ENCODE measurements at places on chromosomes 6 and 20. TPM values are rescaled to one million over a fixed set of nuclear protein-coding genes. Genes with fewer than 3 reads are reported as not detected.

DNA sequence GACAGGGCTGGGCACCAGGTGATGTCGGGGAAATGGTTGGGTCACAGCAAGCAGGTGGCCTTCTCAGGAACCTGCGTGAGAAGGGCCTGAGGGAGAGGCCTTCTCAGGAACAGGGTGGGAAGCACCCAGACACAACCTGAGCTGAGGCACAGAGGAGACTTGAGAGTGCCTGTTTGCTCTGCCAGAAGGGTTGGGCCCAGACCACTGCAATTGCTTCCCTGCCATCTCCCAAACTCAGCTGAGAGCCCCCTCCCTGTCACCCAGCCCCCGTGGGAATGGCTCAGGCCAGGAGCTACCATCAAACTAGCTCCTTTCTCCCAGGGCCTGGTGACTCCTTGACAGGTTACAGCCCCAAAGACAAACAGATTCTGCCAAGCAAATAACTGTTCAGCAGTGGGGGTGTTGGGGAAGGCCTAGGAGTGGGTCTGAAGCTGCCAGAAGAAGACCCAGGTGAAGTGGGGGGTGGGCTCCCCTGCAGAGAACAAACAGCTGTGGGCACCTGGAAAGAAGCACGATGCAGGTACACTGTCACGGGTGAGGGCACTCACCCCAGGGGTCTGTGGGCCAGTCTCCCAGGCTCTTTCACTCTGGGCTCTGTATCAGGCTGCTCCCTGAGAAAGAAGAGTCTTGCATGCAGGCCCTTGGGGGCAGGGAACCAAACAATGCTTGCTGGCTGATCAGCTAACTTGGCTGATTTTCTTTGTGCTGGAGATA is 30.4 kb upstream of the SPDEF start:
- no peaks in the 10 kb centered on the region for H3K27me3 ChIP-seq
- peaks cover 29% of the 10 kb centered on the region for H3K4me1 ChIP-seq
- H3K4me3 ChIP-seq = no peak overlapping the region
- no peak for DNase-seq
- no peaks in the 10 kb centered on the region for H3K36me3 ChIP-seq
- no peak overlapping the region for H3K27ac ChIP-seq

DNA sequence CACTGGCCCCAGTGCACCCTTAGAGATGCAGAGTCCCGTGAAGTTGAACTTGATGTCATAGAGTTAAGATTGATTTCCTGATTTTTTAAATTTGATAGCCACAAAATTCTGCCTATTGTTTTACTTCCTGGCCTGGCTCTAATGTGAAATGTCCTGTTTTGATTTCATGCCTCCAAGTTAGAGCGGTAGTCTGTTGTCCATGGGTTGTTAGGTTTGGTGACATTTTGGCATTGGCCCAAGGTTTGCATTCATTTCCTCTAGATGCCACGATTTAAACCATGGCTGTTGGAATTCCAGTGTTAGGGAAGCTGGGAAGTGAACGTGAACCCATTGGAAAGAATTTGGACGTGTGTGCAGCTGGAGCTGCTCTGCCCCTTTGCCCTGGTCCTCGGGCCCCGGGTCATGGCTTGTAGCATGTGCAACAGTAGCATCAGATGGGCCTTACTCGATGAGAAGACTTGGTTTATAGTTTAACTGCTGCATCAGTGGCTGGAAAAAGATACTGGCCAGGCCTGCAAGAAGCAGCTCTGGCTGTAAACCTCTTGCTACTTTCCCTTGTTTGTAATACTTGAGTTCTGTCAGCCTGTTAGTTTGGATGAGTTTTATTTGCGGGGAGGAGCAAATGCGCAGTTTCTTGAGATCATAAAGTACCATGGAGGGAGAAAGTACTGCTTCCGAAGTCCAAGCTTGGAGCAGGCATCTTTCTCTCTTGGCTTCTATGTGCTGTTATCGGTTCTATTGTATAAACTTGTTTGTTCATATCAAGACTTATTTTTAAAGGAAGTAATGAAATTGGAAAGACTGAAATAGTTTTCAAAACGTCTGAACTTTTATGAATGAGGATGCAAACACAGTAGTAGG is 121.4 kb upstream of the CLDN20 start:
- H3K36me3 ChIP-seq = no peaks in the 10 kb centered on the region
- H3K4me3 ChIP-seq = no peak overlapping the region
- DNase-seq = no peak
- H3K4me1 ChIP-seq = no peaks in the 10 kb centered on the region
- no peaks in the 10 kb centered on the region for H3K27me3 ChIP-seq

- peak; percentile 4 for DNase-seq
- H3K4me1 ChIP-seq = no peaks in the 10 kb centered on the region
- H3K27me3 ChIP-seq = no peaks in the 10 kb centered on the region
Observed at GRCh38 chr6:11865680-11866300, 87.2 kb upstream of the ADTRP start.

DNA sequence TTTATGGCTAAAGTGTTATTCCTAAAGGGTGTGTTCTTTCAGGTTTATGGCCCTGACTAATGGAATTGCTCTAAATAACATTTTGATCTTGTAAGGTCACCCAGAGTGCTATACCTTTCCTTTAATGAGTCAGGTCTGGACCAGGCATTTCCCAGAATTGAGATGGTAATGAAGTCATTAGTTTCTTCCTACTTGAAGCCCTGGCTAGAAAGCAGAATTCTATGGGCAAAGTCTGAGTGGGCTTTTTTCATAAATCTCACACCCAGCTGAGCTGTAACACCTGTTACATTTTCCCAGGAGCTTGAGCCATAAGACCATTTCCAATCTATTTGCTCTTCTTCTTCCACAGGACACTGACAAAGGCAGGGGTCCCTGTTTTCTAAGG is 122.0 kb upstream of the ID4 start:
- no peak for DNase-seq
- no peak overlapping the region for H3K4me3 ChIP-seq
- no peaks in the 10 kb centered on the region for H3K27me3 ChIP-seq
- H3K36me3 ChIP-seq = no peaks in the 10 kb centered on the region
- H3K4me1 ChIP-seq = no peaks in the 10 kb centered on the region

DNA sequence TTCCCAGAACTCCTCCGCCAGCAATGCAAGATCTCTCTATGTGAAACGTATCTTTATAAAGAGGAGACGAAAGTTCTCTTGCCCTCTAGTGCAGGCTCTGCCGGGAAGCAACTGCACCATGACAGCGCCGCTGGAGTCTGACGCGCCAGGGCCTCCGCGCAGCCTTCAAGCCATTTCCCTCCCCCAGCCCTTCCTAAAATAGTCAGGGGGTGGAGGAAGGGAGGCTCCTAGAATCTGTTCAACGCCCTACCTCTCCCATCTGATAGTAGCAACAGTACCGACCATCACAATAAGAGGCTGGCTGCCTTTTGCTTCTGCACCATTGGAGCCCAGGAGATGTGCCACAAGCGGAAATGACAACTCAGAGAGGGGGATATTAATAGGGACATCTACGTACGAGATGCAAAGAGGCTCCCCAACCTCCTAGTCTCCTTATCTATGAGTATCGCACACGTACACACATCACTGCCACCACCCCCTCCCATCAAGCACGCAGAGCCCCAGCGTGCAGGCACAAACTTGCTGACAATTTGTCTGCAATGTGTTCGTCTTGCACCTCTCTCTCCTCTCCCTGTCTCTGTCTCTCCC is 1.0 kb downstream of the SYNE1 start:
- H3K27ac ChIP-seq = no peak overlapping the region
- no peaks in the 10 kb centered on the region for H3K36me3 ChIP-seq
- peaks cover 24% of the 10 kb centered on the region for H3K4me1 ChIP-seq
- DNase-seq = peak; percentile 90

- no peak for DNase-seq
- H3K36me3 ChIP-seq = no peaks in the 10 kb centered on the region
- no peaks in the 10 kb centered on the region for H3K4me1 ChIP-seq
- no peak overlapping the region for H3K27ac ChIP-seq
Observed at GRCh38 chr6:53441761-53442160, 93.0 kb upstream of the ELOVL5 start.

DNA sequence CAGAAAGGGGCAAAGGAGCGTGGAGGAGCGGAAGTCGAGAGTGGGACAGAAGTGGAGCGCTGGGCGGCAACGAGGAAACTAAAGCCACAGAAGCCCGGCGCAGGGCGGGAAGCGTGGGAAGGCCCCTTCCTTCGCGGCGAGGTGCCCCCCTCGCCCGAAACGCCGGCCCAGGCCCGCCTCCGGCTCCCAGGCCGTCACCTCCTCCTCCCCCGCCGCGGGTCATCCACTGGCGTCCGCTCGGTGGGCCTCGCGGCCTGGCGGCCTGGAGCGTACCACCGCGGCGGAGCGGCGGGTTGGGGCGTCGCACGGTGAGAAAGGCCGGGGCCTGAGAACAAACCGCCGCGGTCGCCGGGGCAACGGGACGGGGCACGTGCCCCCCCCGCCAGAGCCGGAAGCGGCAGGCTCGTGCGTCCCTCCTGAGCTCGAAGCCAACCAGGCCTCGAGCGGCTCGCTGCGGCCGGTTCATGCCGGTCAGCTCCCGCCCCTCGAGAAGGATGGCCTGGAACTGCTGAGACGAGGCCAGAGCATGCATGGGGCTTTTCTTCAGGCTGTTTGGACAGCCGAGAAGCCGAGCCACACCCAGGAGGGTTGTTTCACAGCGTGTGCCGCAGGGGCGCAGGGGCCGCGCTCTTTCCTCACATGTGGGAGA is at the start of gene TCP11:
TCP11 (minus strand) TSS at position 333 of the 649 bp plus-strand sequence. CDS start 469 bp downstream, outside the sequence.
- no peaks in the 10 kb centered on the region for H3K36me3 ChIP-seq
- H3K27ac ChIP-seq = no peak within 1 kb of the TSS
- H3K4me1 ChIP-seq = no peaks in the 10 kb centered on the region
- no peak for DNase-seq

DNA sequence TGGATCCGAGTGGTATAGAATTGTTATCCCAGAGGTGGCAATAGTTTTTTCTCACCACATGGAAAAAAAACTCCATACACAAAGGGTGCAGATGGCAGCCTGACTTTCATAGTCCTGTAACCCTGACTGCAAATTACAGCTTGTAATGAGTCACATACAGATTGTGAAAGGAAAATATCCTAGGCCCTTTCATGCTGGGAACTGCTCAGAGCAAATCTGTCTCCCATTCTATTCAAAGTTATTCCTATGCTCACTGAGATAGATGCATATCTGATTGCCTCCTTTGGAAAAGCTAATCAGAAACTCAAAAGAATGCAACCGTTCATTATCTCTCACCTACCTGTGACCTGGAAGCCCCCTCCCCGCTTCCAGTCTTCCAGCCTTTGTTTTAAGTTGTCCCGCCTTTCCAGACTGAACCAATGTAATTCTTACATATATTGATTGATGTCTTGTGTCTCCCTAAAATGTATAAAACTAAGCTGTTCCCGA is 108.7 kb upstream of the MAP3K4 start:
- H3K4me3 ChIP-seq = no peak overlapping the region
- 0 out of 2 replicates have a peak, but pooled peaks cover 3% of the 10 kb centered on the region for H3K4me1 ChIP-seq
- H3K27me3 ChIP-seq = no peaks in the 10 kb centered on the region
- no peak for DNase-seq

DNA sequence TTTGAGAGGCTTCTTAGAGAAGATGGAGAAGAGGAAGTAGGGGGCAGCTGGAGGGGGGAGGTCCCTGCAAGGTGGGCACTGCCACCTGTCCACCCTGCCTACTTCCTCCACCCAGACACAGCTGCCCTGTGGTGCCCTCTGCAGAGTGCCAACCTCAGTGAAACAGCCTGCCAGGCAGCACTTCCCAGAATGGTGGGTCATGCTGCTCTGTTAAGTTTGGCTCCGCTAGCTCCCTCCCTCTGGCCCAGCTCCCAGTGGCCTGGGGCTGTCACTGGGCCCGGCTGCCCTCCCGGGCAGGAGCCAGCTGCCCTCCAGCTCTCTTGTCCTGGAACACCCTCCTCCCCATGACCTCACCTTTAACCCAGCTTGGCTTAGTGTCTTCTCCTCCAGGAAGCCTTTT is 5.1 kb upstream of the EPB41L1 start:
- no peaks in the 10 kb centered on the region for H3K27me3 ChIP-seq
- no peaks in the 10 kb centered on the region for H3K4me1 ChIP-seq
- H3K27ac ChIP-seq = no peak overlapping the region
- DNase-seq = no peak
- H3K36me3 ChIP-seq = no peaks in the 10 kb centered on the region

- H3K36me3 ChIP-seq = no peaks in the 10 kb centered on the region
- no peak for DNase-seq
- H3K27me3 ChIP-seq = no peaks in the 10 kb centered on the region
- H3K4me3 ChIP-seq = no peak overlapping the region
Observed at GRCh38 chr6:48809245-48809644, 653.8 kb downstream of the MMUT start.

- peaks cover 19% of the 10 kb centered on the region for H3K4me1 ChIP-seq
- no peak overlapping the region for H3K4me3 ChIP-seq
- peak; percentile 47 for DNase-seq
- no peaks in the 10 kb centered on the region for H3K36me3 ChIP-seq
- H3K27me3 ChIP-seq = no peaks in the 10 kb centered on the region
Observed at GRCh38 chr6:13702809-13703302, 8.8 kb downstream of the RANBP9 start.

- no peak for DNase-seq
- H3K4me3 ChIP-seq = no peak overlapping the region
- no peaks in the 10 kb centered on the region for H3K27me3 ChIP-seq
- H3K27ac ChIP-seq = no peak overlapping the region
Observed at GRCh38 chr6:121533321-121533841, 97.9 kb downstream of the GJA1 start.

DNA sequence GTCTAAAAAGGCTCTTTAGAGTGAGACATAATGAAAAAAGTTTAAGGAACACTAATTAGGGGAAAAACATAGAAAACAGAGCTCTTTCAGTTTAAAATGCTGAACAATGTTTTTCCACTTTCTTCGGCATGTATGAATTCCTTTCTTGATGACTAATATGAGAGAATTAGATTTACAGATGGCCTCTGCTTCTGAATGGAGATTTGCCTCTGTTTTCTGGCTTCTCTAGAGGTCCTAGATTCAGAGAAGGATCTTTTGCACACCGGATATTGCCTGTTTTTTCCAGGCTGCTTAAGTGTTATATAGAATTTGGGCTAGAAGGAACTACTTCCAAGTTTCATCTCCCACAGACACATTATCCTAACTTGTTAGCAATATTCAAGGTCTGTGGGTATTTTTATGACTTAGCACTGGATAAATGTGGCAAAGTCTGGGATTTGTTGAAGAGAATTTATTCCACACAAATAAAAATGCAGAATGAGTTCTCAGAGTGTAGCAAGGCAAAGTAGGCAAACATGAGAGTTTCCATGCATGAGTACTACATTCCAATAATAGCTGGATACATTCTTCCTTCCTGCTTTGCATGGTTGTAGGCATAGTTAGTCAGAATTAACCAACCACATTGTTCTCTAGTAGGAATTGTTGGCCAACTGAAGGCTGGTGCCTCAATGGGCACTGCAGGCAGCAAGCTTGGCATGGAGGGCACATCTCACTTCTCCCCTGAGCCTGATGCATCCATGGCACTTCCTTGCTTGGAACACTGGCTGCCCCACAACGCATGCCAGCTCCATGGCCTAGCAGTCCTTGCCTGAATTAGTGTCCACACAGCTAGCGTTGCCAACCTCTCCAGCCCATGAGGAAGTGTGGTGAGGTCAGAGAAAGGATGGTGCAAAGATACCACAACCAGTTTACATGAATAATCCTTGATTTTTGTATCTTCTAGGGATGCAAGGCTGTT is 224.2 kb downstream of the CLIC5 start:
- DNase-seq = no peak
- no peaks in the 10 kb centered on the region for H3K27me3 ChIP-seq
- H3K4me3 ChIP-seq = no peak overlapping the region
- H3K36me3 ChIP-seq = no peaks in the 10 kb centered on the region
- H3K27ac ChIP-seq = no peak overlapping the region
- H3K4me1 ChIP-seq = no peaks in the 10 kb centered on the region

HNF4A gene
- total RNA-seq = not detected

CRYBG1 gene
- 37.2 TPM for total RNA-seq

TTLL9 gene
- not detected for total RNA-seq

RBM38 gene
- 436 TPM for total RNA-seq

FLRT3 gene
- not detected for total RNA-seq

RBBP9 gene
- 7.9 TPM for total RNA-seq

WFDC12 gene
- not detected for total RNA-seq

PDYN gene
- total RNA-seq = not detected

All from Karpas-422 (cell line).